H9 (cell line): ENCODE measurements at places on chromosomes 3 and 15. TPM values are rescaled to one million over a fixed set of nuclear protein-coding genes. Genes with fewer than 3 reads are reported as not detected.

SERPINI1 gene
- 5.8 and 6.0 TPM in 2 replicates for total RNA-seq

DNA sequence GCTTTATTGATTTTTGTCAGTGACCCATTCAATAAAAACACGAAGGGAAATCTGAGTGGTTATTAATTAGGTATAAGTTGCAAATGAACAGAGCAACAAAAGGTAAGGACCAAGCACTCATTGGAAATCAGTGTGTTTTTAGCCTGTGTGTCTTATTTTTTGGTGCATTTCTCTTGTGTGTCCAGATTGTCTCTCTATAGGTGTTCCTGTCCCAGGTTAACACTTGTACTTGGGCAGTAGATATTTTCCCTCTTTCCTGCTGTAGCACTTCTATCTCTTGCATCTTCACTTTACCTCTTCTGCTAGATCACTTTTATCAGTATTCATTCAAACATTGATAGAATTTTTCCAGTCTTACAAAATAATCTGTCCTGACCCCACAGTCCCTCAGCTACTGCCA is 37.0 kb downstream of the MAPK6 start:
- no peak for DNase-seq

DNA sequence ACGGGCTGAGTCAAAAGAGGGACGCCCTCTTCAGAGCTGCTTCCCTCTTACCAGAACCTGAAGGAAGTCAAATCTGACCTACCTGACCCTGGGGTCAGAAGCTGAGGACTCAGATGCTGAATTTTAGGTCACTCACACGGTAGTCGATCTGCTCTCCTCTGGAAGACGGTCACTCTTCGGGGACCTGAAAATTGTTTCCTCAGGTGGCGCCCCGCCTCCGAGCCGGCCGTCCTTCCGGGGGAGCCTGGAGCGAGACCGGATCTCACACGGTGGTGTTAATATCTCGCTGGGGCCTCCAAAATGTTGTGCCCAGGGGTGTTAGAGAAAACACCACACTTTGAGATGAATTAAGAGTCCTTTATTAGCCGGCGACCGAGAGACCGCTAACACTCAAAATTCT is 737.2 kb downstream of the SI start:
- DNase-seq: no peak

MORC1 gene
- total RNA-seq: not detected in 2 replicates

- no peak for DNase-seq
Measured at GRCh38 chr15:70023769-70024491, 73.8 kb downstream of the TLE3 start.

- DNase-seq: no peak
Measured at GRCh38 chr3:2656806-2657777, 453.1 kb downstream of the IL5RA start.

OR5K1 gene
- total RNA-seq: not detected in 2 replicates

DNA sequence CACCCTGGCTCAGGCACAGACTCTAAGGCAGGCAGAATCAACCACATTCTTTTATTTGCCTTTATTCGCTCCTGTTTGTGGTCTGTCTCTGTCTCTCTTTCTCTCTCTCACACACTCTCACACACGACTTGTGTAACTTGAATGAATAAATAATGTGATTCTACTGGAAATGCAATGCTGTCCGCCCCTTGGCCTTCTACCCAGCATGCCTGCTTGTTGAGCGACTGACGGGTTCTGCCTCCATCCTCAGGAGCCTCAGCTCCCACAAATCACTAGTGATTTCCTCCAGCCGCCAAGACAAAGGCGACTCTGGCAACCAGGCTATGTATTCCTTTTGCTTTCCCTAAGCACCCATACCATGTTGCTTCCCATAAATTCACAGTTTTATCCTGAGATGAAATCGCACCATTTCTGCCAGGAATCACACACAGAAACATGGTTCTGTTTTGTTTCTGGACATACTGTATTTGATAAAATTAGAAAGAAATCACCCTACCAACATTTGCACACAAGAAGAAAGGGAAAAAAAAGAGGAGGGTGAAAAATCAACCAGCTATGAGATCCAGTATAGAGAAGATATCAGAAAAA is 460.8 kb downstream of the MAGI1 start:
- no peak for DNase-seq

CD86 gene
- total RNA-seq: not detected in 2 replicates

DMXL2 gene
- 13.1 and 13.9 TPM in 2 replicates for total RNA-seq

GRCh38 chr3:128992926-128993460 is 883 bp downstream of the CFAP92 start:
- no peak for DNase-seq
